ENCODE measurements at places on chromosomes 16 and 17.

DNA sequence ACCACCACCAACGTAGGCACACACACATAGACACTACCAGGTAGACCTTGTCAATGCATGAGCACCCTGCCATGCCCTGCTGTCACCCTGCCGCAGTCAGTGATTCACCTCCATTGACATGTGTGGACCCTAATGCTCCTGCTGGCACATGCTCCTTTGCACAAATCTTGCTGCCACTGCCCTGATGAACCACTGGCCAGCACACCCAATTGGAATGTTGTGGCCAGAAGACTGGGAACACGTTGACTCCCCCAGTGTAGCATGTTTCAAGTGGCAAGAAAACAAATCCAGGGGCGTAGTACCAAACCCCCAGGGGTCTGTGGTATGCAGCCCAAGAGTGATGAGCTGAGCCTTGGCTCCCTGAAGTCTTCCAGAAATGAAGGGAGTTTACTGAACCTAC is 486.4 kb upstream of the KIF2B start:
- no peak for DNase-seq

DNA sequence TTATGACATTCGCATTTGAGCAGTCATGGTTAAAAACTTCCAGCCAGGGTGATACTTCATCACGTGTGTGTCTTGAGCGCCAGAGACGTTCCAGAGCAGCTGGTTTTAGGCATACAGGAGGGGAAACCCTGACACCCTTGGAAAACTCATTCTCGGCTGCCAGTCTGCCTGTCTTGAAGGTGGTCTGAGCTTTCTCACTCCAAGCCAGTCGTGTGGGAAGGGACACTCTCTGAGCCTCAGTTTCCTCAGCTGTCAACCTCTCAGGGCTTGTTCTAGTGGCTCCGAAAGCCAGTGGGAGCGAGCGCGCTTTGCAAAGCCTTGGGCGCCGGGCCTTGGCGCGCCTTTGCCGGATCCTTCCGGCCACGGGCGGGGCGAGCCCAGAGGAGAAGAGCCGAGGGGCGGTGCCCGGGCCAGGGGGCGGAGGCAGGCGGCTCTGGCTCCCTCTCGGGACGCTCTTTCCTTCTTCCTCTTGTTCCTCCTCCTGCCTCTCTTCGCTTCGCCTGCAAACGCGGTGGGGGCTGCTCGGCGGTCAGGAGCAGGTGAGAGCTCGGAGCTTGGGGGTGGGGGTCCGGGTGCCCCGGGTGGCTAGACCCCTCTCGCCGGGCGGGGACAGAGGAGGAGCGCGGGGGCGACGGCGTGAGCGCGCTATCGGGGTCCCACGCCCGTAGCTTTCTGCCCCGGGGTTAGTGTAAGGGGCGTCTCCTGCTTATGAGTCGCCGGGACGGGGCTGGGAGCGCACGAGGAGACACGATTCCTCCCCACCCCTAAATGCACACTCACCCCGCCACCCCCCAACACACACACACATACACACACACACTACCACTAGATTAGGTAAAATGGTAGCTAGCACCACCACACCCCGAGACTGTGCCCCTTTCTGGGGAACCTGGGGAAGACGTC is at the start of gene LDAF1:
Gene LDAF1, plus strand, starts transcription at position 467 of the 903 bp plus-strand sequence. CDS start 2,509 bp downstream, outside the sequence.
- peak; percentile 75 for DNase-seq

DNA sequence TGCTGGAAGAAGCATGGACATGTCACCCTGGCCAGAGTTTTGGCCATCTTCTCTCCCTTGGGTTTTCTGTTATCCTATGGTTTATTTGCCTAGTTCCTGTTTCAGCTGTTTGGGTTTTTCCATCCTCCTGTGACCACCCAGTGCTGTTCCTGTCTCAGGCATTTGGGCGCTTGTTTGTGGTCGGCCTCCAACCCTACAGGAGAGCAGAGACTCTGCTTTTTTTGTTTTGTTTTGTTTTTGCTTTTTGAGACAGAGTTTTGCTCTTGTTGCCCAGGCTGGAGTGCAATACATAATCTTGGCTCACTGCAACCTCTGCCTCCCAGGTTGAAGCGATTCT is 3.3 kb upstream of the ZC3H7A start:
- DNase-seq, result no peak

DNA sequence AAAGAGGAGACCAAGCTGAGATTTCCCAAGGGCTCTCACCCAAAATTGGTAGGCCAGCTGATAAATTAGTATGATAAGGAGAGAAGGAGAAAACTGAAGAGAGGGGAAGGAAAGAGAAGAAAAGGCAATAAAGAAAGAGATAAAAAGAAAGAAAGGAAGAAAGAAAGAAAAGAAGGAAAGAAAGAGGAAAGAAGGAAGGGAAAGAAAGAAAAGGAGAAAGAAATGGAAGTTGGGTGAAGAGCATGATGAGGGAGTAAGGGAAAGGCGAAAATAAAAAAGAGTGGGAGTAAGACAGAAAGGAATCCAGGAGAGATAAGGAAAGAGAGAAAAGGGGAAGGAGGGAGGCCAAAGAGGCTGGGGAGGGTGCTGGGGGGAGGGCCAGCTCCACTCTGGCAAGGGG is 95.4 kb downstream of the MRM1 start:
- DNase-seq, result no peak

- no peak for DNase-seq
Observed at GRCh38 chr17:66712453-66712852, 122.5 kb upstream of the CACNG5 start.

- no peak for DNase-seq
Observed at GRCh38 chr17:76000755-76001521, at the start of gene CDK3. Gene CDK3 (plus strand): TSS chr17:76000855. CDS start chr17:76001426, 571 bp downstream.

- no peak for DNase-seq
Observed at GRCh38 chr17:63445065-63445464, 1.0 kb downstream of the CYB561 start.
